Neural crest cell (in vitro differentiated cells): ENCODE measurements at places on chromosomes 4 and X.

GRCh38 chr4:99876946-99877345 lies 17.3 kb downstream of the LAMTOR3 start:
- DNase-seq, result no peak

DNA sequence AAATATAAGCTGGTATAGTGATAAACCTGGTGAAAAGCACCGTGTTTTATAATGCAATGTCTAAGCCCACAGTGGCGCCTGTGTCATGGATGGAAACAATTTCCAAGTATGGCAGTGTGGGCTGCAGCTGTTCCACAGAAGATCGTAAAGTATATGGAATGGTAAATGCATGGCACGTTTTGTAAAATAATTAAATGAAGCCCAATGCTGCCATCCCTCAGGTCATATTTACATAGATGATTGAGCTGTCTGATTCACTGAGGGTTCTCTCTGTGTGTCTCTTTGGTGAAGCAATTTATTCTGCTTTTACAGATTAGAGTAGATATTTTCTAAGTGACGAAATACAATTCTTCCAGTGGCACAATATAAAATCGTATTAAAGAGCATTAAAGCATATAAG lies 164.8 kb downstream of the ASMT start:
- DNase-seq, result no peak

GRCh38 chrX:139203651-139204570 lies 326.6 kb upstream of the F9 start:
- peak; percentile 53 for DNase-seq

GRCh38 chr4:183205193-183205592 lies 106.1 kb downstream of the WWC2 start:
- no peak for DNase-seq

GRCh38 chrX:13620207-13620606 lies 32.7 kb upstream of the TCEANC start:
- DNase-seq, result no peak

GRCh38 chrX:35819241-35819640 lies 21.1 kb downstream of the MAGEB16 start:
- no peak for DNase-seq

DNA sequence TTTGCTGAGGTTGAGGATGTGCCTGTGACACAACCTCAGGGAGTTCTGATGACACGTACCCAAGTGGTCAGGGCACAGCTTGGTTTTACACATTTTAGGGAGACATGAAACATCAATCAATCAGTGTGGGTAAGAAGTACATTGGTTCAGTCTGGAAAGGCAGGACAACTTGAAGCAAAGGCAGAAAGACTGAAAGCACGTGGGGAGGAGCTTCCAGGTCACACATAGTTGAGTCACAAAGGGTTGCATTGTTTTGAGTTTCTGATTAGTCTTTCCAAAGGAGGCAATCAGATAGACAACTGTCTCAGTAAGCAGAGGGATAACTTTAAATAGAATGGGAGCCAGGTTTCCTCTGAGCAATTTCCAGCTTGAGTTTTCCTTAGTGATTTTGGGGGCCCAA lies 1910.0 kb upstream of the AGA start:
- no peak for DNase-seq

DNA sequence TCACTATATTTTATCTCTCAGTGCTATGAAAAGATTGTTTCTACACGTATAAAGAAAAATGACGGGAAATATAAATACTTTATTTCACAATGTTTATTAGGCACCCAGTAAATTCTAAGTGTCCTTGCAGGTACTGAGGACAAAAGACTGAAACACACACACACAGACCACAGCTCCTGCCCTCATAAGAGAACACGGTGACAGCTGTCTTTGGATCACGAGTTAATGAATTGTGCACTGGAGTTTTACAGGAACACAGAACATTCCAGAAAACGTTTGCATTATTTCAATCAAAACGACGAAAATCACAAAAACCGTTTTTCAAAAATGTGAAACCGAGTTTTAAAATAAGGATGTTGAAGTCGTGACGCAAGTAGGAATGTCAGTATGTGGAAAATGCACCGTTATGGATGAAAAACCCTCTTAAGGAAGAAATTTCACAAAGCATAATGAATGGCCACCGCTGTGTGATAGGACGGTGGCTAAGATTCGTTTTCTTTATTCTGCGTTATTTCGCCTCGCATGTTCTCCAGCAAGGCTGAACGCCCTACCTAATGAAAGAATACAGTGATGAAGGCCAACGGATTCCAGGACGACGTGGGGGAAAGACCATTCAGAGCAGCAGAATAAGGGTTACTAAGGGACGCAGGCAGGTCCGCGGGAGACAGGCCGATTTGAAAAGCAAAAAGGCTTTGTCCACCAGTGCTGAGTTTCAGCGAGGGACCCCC lies 24.2 kb downstream of the FAM156A start:
- DNase-seq, result no peak

GRCh38 chr4:108315694-108316093 lies 147.0 kb upstream of the LEF1 start:
- DNase-seq, result no peak

DNA sequence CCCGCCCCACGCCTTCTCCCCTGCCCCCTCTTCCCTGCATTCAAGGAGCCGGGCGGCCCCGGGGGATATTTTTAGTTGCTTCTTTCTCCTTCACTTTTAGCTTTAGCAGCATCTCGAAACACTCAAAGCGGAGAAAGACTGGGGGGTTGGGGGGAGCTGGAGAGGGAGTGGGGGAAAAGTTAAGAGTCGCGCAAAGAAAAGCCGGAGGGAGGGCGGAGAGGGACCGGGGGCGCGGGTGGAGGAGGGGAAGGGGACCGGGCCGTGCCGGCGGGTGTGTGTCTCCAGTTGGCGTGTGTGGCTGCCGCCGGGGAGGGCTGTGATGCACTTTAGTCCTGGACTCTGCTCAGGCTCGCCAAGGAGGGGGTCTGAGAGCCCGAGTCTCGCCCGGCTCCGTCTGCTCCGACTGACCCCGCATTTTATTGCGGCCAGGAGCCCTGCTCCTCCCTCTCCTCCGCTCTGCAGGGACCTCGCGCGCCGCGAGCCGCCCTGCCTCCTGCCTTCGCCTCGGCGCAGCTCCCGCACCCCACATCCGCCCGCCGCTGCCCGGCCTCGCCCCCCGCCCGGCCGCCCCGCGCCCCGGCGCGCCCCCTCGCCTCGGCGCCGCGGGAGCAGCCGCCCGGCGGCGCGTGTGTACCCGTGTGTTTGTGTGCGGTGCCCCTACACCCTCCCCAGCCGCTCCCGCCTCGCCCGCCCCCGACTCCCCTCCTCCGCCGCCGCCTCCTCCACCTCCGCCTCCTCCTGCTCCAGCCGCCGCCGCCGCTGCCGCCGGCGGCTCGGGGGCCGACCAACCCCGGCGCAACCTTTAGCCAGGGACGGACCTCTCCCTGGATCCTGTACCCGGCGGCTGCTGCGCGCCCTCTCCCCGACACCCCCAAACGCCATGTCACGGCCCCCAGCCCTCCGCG lies 1.4 kb downstream of the ZNF827 start:
- DNase-seq, result peak; percentile 48

GRCh38 chr4:15901007-15901406 lies 37.5 kb downstream of the FGFBP1 start:
- no peak for DNase-seq

DNA sequence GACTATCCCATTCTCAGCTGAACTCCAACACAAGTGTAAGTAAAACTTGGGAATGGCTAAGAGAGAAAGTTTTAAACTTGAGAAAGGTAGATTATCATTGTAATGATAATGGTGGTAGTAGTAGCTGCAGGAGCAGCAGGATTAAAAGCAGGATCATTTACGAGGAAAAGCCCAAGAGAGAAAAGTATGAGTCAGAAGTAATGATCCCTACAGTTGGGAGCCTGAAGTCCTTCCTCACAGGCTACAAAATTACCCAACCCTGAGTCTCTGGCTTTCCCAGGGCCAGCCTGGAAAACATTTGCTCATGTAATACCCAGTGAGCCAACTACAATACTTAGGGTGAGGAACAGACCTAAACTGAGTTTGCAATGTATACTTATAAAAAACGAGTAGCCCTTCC lies 4.4 kb upstream of the PRDM8 start:
- DNase-seq, result no peak

DNA sequence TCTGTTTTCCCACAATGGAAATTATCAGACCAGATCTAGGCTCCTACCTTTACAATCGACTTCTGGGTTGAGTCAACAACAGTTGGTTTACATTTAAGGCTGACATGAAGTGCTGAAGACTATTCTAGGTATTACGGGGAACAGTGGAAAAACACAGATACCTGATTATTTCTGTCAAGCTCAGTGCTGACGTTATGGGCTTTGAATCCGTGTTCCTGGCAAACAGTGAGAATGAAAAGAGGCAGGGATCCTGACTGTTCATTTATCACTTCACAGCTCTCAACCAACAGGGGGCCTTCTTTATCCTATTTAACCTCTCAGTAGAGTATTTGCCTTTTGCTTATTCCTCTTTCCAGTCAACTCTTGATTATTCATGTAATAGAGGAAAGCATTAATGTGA lies 43.1 kb downstream of the TMEM164 start:
- DNase-seq, result no peak

DNA sequence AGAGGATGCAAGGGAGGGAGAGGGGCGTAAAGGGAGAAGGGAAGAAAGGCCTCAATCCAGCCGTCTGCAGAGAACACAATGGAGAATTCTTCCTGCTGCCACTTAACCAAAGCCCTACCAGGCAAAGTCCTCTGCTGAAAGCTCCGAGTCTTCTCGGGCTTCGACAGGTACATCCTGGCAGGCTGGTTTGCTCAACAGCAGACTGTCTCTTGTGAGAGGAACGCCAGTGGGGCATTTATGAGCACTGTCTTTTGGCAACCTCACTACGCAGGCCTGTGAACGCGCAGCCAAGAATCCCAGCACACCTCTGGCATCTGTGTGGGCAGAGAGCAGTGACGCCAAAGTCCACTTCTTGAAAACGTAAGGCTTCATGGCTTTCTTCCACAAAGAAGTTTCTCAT lies 207.5 kb upstream of the FAM9B start:
- no peak for DNase-seq

- DNase-seq, result no peak
Measured at GRCh38 chr4:108081256-108081655, 87.5 kb downstream of the LEF1 start.

- no peak for DNase-seq
Measured at GRCh38 chr4:153270361-153270760, 66.1 kb downstream of the TRIM2 start.

DNA sequence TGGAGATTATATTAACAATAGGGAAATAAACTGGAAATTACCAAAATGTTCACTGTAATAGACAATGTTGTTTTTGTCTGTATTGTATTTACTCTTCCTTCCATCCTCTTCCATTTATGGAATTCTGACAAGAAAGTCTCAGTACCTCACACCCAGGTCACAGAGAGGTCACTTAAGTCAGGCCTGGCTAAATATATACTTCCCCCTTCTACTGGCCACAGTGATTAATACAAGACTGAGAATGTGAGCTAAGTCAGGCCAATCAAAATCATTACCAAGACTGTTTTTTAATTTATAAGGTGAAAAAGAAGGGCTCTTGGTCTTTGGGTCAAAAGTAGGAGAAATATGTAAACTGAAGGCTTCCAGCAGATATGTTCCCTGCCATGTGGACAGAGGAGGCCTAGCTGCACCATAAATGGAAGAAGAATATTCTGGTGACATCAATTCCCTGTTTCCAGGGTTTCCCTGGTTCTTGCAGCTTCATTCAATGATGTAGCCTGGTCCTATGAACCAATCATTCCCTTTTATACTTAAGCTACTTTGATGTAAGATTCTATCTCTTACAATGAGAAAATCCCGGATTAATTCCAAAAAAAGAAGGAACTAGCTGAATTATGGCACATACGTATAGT lies 64.3 kb downstream of the LRBA start:
- DNase-seq, result no peak

DNA sequence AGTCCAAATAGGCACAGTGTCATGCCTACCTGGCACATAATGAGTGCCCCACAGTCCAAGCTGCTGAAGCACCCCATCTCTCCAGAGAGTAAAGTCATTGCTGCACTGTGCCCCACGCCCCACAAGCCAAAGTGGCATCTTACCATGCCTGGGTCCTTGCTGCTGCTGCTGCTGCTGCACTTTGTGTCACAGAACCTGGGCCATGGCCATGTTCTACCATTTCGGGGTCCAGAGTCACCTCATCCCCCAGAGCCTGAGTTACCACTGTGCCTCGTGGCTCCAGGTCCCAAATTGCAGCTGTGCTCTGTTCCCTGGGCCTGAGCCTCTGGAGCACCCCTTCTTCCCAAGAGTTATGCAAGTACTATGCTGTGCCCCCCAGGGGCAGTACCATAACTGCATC lies 40.5 kb downstream of the SLC10A7 start:
- DNase-seq, result no peak

DNA sequence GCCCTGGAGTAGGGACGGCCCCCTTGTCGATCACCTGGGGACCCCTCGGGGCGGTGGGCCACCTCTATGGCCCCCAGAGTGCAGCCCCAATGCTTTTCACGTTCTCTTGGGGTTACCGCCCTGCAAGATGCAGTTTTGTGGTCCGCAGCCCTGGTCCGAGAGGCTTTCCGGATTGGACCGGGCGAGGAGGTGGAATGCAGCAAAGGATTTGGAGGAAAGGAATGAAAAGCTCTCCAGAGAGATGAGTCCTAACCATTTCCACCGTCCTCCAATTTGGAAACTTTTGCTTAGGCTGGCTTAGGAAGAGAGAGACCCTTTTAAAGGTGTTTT lies 601 bp downstream of the SLC25A43 start:
- no peak for DNase-seq

GRCh38 chr4:118784776-118785175 lies 51.1 kb downstream of the SEC24D start:
- no peak for DNase-seq

DNA sequence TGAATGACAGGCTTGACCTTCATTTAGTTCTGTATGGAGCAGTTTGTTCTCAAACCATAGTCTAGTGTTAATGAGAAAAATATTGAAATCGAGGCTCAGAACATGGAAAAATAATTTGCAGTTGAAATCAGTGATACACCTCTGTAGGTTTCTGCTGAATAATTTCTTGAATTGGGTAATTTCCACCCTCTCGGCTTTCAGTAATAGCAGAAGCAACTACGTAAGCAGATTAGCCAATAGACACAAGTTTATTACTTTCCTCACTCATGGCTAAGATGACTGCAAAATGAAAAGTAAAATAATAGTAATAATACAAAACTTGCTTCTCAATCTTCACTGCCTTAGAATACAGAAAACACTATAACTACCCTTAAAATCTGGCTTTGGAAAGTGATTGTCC lies 46.0 kb downstream of the USP38 start:
- no peak for DNase-seq

GRCh38 chr4:47287735-47288134 lies 175.8 kb downstream of the COMMD8 start:
- DNase-seq, result no peak

GRCh38 chr4:106369456-106370060 lies 980 bp upstream of the GIMD1 start:
- DNase-seq, result peak; percentile 20

- DNase-seq, result no peak
Measured at GRCh38 chr4:176150356-176150682, 45.1 kb downstream of the SPATA4 start.

- no peak for DNase-seq
Measured at GRCh38 chrX:108348525-108348924, 89.7 kb downstream of the COL4A6 start.

- no peak for DNase-seq
Measured at GRCh38 chr4:2832981-2833670, 10.5 kb upstream of the ADD1 start.
